ENCODE measurements at places on chromosomes 2 and 18. TPM values are rescaled to one million over a fixed set of nuclear protein-coding genes. Genes with fewer than 3 reads are reported as not detected.

The SEPTIN2 gene
- 487 TPM for total RNA-seq

The IL1R2 gene
- not detected for total RNA-seq

The MALL gene
- total RNA-seq, result 2.6 TPM

The SERPINB13 gene
- total RNA-seq, result not detected

The LDLRAD4 gene
- 34.1 TPM for total RNA-seq
